Small intestine (tissue), 16 donors: ENCODE measurements at places on chromosomes 16 and 17. TPM values are rescaled to one million over a fixed set of nuclear protein-coding genes. Genes with fewer than 3 reads are reported as not detected.

- no peak for DNase-seq
Observed at GRCh38 chr16:8943966-8944759, 19.5 kb downstream of the USP7 start.

The TP53TG3F gene
- polyA plus RNA-seq = not detected

DNA sequence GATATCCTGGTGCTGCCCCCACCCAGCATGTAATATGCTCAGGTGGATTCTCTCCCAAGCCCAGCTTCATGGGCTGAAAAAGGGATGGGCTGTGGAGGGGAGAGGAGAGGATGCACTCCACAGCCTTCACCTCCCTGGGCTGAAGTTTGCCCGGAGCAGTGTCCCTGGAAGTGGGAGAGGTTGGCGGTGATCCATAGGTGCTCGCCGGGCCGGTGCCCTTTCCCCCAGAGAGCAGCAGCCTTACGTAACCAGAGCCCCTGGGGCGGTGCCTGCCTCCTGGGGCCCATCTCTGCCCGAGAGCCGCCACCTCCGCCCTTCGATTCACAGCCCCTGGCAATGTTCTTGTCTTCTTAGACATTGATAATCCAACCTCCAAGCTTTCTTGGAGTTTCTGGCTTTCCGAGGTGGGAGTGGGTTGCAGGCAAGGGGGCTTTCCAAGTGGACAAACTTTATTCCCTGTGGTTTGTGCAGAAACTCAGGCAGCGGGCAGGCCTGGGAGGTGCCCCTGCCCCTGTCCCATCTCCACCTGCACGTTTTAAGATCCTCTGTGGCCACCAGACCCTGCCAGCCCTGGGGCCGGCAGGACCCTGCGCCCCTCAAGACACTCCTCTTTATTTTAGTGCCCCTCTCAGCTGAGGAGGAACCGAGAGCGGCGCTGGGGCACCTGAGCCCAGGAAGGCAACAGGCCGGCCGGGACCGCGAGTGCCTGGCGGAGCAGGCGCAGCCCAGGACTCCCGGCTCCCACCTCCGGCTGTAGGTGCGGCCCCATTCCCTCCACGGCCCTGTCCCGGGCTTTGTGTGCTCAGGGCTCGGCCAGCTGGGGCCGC lies 3.1 kb upstream of the WDR90 start:
- DNase-seq = peak; percentile 81

The TMC8 gene
- 4.1 TPM for polyA plus RNA-seq

The HS3ST4 gene
- polyA plus RNA-seq = 0.35 TPM

DNA sequence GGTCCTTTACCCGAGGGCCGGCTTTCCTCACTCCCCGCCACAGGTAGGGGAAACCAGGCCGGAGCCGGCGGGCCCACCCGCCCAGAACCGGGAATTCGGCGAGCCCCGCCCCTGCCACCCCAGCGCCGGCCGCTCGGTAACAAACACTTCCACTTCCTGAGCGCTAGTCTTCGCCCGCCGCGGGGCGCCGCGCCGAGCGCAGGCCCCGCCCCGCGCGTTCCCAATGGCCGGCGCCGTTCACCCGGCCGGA lies 224 bp upstream of the NHERF1 start:
- no peak for DNase-seq

- no peak for DNase-seq
Observed at GRCh38 chr16:56986361-56986760, 3.0 kb upstream of the NLRC5 start.

DNA sequence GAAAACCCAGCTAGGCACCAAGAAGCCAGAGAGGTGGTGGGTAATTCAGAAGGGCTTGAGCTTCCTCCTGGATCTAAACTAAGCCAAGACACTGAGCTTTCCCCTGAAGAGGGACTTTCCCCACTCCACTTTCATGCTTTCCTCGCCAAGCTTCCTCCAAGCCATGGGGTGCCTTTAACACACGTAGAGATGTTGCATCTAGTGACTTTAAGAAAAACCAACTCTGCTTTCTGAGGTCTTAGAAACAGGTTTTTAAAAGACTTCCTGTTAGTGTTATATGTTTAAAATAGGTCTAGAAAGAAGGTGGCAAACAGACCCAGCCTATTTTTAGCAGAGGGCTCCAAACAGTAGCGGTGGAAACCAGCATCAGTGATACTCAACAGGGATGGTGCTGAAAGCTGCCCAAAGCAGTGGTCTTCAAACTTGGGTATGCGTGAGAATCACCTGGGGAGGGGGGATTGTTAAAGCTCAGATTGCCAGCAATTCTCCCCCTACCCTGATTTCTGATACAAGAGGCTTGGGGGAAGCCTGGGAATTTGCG lies 585.6 kb downstream of the CDH13 start:
- no peak for DNase-seq

DNA sequence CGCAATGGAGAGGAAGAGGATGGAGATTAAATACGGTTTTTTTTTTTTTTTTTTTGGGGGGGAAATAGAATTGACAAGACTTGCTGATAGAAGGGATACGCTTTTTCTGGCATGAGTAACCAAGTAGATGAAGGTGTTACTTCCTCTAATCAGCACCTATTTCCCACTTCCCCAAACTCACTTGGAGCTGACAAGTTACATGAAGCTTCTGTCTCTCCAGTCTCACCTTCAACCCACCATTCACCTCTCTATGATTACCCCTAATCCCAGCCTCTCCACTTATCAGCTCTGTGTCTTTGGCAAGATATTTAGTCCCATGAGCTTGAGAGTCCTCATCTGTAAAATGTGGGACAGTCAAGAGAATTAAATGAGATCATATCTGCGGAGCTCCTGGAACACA lies 185.9 kb upstream of the HS3ST3A1 start:
- no peak for DNase-seq

GRCh38 chr16:27582883-27583282 lies 32.9 kb downstream of the KATNIP start:
- no peak for DNase-seq

GRCh38 chr17:31467502-31468256 lies 76.2 kb downstream of the RAB11FIP4 start:
- no peak for DNase-seq

The VASN gene
- 3.6 TPM for polyA plus RNA-seq

- DNase-seq = no peak
Observed at GRCh38 chr17:64992325-64992802, 64.2 kb downstream of the GNA13 start.
